ENCODE measurements at places on chromosomes 11 and 22.

GRCh38 chr11:122342089-122342744, 226.2 kb upstream of the BLID start:
- DNase-seq, result no peak

DNA sequence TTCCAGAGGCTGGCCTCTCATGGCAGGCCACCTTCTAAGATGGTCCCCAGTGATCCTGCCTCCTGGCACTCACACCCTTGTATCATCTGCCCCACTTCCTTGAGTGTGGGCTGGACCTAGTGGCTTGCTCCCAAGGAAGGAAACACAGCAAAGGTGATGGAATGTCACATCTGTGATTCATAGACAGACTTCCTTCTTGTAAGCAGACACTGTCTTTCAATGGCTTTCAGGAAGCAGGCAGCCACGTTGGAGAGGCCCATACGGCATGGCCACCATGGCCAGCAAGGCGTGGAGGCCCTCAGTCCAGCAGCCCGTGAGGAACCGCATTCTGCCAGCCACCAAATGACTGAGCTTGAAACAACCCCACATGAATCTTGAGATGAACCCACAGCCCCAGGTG, 11.3 kb downstream of the LMO1 start:
- DNase-seq, result no peak

DNA sequence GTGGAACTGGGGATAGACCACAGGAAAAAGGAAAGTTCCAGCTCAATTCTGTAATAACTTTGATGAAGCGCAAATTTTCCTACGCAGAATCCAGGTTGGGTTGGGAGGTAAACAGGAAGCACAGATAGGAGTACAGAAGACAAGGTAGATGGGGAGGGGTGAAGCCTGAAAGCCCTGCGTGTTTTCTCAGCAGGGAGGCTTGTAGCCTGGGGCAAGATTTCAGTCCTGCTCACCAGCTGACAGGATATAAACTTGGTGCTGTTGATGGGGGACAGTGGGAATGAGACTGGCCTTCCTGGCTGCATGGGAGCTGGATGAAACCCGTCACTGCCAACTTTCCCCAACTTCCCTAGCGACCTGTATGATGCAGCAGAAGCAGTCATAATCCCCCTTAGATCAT, 114.9 kb downstream of the ARHGAP32 start:
- no peak for DNase-seq

DNA sequence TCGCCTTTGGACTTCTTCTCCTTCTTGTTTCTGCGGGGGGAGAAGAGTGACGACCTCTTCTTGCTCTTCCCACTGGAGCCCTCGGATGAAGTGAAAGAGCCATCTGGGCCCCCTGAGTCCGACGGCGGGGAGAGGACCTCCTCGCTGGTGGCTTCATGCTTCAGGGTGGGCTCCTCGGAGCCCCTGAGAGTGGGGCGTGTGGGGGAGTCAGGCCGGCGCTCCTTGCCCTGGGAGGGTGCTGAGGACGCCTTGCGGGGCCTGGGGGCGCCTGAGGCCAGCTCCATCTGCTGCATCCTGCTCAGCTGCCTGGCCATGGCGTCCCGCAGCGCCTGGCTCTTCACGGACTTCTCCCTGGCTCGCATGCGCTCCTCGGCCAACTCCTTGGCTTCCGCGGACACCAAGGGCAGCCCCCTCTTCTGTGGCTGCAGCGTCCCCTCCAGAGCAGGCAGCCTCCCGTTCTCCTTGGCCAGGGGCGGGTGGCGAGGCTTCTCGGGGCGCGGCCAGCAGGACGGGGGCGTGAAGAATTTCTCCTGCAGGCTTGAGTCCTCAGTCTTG, 43.3 kb upstream of the BID start:
- no peak for DNase-seq

DNA sequence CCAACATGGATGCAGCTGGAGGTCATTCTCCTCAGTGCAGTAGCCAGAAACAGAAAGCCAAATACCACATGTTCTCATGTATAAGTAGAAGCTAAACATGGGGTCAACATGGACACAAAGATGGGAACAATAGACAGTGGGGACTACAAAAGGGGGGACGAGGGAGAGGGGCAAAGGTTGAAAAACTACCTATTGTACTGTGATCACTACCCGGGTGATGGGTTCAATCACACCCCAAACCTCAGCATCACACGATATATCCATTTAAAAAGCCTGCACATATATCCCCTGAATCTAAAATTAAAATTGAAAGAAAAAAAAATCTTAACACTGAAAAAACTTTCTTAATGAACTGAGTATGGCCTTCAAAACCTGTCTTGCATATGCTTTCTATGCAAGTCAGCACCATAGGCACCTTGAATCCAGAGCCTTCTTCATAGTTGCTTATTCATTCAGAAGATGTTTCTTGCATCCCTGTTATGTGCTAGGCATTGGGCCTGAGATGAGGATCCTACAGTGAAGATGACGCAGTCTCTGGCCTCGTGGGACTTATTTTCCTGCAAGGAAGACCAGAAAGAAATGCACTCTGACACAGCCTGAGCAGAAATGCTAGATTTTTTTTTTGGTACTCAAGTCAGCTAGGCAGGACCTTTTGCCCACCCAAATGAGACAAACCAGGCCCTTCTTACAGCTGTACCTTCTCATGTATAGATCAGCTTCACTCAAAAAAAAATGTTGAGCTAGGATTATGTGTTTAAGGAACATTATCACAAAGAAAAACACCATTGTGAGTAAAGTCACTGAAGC, 21.0 kb downstream of the NNMT start:
- no peak for DNase-seq

GRCh38 chr22:36931446-36931845, 18.0 kb downstream of the CSF2RB start:
- no peak for DNase-seq

- DNase-seq, result peak; percentile 1
These were observed 81.8 kb upstream of the KCNQ1OT1 start for GRCh38 chr11:2781408-2782274.

GRCh38 chr22:39216143-39216490, 28.7 kb downstream of the PDGFB start:
- DNase-seq, result no peak

DNA sequence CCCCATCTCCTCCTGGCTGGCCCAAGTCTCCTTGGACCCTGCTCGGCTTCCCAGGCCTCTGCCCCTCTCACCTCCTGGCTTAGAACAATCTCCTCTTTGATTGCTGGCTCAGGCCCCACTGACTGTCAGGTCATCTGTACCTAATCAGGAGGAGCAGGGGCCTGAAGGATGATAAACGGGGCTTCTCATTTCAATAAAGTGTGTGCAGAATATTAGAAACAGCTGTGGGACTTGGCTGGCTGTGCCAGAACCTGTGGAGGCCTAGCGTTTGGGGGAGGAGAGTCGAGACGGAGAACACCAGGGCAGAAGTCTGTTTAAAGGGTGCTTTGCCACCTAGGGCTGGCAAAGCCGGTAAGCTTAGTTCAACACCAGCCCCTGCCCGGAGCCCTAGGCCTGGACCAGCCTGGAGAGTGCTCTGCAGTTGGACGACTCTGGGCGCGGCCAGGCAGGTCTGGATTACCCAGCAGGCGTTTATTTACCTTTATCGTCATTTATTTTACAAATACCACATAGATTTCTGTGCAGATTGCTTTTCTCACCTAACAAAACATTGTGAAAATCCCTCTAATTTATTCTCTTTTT, 10.1 kb upstream of the VSIG10L2 start:
- no peak for DNase-seq

GRCh38 chr11:110235966-110236365, 60.4 kb downstream of the RDX start:
- no peak for DNase-seq

DNA sequence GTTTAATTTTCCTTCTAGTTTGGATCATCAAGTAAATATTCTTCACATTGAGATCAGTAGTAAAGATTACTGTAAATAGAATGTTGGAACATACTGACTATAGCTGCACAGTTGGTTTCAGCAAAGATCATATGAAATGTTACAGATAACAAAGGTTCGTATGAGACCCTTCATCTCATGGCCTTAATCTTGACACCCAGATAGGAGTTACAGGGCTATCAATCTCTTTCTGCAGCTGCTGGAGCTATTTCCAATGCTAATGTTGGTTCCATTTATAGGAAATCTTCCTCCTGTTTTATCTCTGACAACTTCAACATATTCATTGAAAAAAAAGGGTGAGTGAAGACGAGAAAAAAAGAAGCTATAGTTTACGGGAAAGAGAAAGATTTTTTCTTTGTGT, 495.6 kb downstream of the JRKL start:
- no peak for DNase-seq

- no peak for DNase-seq
These were observed 25.4 kb upstream of the MYH9 start for GRCh38 chr22:36413022-36413775.

DNA sequence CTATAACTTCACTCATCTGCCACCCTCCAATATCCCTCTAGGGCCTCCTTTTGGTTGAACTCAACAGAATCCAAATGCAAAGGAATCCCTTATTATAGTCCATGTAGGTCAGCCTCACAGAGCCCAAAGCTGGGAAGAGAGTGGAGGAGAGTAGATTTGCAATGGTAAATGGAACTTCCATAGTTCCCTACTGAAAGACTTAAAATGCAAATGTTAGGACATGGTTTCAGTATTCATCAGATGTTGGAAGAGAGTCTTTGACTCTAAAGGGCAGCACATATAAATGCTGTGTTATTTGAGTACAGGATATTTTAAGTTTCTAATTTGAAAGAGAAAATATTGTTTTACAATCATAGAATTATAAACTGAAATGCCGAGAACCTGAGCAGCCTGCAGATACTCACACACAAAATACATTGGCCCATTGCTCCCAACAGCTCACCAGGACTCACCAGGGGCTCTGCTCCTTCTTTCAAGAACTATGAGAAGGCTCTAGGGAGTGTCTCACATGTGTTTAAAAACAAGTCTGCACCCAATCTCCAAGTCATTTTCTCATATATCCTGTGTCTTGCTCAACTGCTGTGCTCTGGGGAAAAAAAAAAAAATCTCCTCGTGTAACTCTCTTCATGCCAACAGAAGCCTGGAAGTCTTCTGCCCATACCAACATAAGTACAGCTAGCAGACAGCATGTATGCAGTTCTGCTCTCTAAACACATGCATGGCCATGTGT, 39.6 kb downstream of the SYT9 start:
- DNase-seq, result no peak

DNA sequence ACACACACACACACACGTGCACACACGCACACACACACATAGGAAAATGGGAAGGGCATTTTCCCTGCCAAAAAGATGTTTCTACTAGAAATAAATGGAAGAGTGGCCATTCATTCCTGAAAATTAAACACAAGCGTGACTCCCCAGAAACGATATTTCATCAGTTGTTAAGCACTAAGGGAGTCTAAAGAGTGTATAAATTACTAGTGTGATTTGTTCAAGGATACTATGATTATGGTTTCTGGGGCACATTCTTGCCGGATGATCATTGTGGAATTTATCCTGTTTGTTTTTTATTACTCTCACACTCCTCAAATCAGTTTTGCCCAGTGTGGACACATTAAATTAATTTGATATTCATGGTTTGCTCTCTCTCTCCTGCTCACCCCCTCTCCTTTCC, 16.4 kb upstream of the AMOTL1 start:
- DNase-seq, result no peak

- DNase-seq, result no peak
These were observed 44.6 kb upstream of the ZBED5 start for GRCh38 chr11:10902301-10903063.

- DNase-seq, result no peak
These were observed 4.8 kb upstream of the OR52I1 start for GRCh38 chr11:4589017-4589416.

DNA sequence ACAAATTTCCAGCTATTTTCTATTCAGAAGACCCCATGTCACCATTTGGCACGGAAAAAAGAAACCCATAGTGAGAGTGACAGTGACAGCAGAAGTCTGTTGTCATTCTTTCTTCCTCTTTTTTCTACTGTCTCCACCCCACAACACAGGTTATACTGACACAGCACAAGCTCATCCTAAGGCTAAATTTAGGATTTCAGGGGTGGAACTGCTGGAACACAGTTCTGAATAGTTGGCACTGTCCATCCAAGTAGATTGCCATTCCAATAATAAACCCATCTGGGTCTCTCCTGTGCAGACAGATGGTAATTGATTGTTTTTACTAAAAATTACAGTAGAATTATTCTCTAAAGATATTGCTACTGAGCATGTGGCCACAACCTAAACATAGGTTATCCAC, 95.2 kb upstream of the C11orf87 start:
- no peak for DNase-seq

DNA sequence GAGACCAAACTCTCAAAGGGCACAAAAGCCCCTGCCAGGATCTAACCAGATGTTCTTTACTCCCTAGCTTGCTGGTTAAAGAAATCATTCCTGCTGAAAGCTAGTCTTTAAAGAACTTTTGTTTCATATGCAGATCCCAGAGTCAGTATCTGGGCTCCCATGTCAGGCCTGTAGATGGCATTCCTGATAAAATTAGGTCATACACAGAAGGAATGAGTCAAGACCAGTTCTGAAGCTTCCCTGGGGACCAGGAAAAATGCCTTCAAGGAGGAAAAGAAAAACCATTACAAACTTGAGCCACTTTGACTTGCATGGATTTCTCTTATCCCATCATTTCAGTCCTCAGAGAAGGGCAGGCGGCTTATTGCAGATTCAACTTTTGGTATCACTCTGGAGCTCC, 5.9 kb downstream of the DBX1 start:
- no peak for DNase-seq
